ENCODE measurements at places on chromosomes 6 and 20.

GRCh38 chr20:25205277-25206062 is 10.0 kb downstream of the ENTPD6 start:
- no peak for DNase-seq

DNA sequence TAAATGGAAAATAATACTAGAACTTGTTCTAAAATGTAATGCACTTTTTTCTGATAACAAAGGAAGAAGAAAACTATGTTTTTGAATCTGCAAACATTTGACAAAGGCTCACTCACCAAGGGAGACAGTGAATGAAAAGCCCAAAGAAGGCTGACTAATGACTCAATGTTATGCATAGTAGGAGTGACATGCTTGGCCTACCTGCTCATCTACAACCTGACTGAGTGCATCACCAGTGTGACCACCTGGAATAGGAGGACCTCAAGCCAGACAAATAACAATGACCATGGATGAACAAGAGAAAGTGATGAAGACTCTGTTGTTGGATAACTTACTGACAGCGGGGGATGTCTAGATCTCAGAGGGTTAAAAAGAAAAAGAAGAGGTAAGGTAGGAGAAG is 157.2 kb downstream of the SIM1 start:
- no peak for DNase-seq

GRCh38 chr6:143187238-143187923 is 126.7 kb downstream of the AIG1 start:
- DNase-seq: no peak

DNA sequence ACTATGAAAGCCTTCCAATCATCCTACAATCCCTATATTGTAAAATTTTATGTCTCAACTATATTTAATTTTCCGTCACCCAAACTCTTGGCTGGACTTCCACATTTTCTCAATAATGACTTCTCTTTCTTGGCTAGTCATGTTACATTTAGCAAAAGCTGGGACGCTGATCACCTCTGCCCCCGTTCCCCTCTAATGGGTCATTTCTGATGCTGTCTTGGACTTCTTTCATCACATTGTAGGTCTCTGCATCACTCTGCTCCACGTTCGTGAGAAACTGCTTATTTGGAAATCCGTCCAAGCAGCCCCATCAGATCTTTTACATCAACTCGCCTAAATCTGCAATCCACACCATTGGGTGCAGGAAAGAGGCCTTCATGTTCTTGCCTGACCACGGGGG is 203.8 kb downstream of the MYLK4 start:
- DNase-seq: no peak

DNA sequence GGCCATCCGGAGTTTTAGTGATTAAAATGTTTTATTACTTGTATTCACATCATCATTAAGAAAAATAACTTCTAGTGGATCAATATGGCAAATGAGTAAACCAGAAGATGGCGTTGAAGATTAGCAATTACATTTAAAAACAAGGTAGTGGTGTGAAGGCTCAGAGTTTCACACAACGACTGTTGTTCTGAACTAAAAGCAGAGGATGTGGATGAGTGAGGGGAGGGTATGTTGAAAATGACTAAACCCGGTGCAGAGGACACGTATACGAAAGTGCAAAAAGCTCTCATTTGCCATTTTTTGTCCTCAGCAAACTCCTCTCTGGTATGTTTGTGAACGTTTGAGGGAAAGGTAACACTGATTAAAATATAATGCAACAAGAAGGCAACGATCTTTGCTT is 1.9 kb upstream of the IRF4 start:
- no peak for DNase-seq

DNA sequence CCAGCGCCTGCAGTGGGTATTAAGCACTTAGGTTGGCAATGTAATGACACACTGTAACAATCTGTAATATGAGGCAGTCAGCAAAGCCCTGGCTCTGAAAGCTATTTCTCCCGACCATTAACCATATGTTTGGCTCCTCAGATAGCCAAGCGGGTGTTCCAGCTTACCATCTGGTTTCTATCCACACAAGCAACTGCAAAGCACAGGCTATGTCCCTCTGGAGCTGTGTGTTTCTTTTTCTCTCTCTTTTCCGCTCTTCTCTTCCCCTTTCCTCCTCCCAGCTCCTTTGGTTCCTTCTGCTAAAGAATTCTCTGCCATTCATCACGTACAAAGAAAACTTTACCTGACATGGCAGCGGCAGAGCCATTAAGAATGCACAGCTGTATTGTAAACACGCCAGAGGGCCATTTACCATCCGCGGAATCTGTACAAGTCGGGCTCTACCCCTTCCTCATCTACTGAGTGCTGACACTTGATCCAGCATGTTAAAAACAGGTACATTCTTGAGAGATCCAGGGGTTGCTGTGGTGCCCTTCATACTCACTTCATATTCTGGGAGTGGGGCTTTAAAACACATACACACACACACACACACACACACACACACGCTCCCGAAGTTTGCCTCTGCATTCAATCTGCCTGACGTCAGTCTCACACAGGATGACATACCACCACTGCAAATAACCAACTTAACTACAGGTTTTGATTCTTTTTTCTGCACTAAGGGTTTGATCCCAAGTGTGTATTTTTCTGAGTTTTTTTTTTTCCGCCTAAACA is 77.2 kb downstream of the BACH2 start:
- peak; percentile 78 for DNase-seq

DNA sequence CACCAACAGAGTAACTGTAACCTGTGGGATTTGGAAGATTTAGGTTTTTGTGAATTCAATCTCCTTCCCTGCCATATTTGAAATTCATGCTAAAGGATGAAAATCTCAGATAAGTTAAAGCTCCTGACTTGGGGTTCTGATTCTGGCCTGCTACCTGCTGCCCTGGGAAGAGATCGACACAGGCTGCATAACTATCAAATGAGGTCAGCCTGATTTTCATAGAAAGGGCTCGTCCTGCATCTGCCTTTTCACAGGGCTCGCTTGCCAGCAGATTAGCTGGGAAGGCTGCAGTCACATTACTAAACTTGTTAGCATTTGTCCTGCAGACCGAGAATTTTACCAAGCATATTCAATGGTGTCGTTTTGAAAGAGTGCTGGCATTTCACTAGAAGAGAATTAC is 14.6 kb downstream of the GCLC start:
- no peak for DNase-seq

DNA sequence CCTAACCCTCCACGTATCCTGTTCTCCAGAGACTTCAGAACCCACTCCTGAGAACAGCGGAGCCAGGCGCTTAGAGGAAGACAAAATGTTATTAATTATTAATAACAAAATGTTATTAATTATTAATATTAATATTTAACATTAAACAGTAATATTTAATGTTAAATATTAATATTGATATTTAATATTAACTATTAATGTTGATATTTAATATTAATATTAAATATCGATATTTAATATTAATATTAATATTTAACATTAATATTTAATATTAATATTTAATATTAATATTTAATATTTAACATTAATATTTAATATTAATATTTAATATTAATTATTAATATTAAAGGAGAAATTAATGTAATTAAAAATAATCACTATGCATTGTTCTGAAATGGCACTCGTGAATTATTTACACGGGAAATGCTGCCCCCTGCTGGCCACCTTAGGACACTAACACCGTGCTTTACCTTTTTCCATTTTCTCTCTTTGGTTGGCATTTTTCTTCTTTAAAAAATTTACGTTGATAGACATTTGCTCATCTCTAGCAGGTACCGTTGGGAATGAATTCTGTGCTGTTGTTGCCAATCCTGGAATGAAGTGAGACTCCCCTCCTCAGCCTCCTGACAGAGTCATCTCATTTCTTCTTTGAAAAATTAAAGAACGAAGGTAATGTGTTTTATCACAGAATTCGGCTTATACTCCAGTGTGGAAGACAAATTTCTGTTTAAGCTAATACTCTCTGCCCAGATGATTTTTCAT is 7.5 kb upstream of the GGTLC1 start:
- peak; percentile 66 for DNase-seq

- no peak for DNase-seq
Measured at GRCh38 chr6:44622956-44623355, 235.4 kb downstream of the CDC5L start.

GRCh38 chr6:141728330-141728729 is 404.4 kb upstream of the GJE1 start:
- no peak for DNase-seq

DNA sequence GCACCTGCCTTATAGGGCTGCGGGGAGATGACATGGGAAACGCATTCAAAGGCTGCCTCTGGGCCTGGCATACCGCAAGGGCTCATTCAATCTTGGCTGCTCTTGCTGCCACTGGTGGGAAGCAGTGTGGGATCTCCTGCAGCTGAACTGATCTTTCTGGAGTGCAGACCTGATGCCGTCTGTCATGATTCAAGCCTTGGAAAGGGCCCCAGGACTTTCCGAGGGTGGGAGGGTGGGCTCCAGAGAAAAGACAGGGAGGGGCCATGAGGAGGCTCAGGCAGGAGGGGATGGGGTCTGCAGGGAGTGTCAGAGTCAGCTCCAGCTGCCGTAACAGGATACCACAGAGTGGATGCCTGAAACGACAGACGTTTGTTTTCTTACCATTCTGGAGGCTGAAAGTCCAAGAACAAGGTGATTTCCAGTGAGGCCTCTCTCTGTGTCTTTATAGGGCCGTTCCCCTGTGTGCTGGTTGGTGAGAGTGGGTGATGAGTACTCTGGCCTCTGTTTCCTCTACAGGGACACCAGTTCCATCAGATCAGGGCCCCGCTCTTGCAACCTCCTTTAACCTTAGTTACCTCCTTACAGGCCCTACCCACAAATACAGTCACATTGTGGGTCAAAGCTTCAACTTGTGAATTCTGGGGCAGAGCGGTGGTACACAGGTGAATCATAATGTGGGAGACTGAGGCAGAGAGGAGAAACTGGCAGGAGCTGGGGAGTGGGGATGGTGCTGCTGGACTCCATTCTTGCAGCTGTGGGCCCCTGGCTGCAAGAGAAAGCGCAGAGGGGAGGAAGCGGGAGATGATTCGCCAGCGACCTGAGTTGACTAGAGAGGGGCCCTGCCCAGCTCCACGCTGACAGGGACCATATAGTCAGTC is 148.4 kb downstream of the SYCP2 start:
- peak; percentile 51 for DNase-seq

DNA sequence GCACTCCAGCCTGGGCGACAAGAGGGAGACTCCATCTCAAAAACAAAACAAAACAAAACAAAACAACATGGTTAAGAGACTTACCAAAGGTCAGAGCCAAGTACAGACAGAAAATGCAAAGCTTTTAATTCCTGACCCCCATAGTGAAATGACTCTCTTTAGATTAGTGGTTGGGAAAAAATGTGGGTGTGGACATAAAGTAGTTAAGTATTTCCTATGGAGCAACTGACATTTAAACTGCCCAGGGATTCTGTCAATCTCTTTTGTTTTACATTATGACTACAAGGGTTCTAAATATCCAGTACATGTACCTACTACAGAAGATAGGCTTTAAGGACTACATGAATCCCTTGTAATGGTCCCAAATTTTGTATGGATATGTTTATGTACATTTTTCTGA is 75.1 kb downstream of the IRAK1BP1 start:
- no peak for DNase-seq

- peak; percentile 50 for DNase-seq
Measured at GRCh38 chr20:53157443-53158408, 185.6 kb downstream of the TSHZ2 start.

DNA sequence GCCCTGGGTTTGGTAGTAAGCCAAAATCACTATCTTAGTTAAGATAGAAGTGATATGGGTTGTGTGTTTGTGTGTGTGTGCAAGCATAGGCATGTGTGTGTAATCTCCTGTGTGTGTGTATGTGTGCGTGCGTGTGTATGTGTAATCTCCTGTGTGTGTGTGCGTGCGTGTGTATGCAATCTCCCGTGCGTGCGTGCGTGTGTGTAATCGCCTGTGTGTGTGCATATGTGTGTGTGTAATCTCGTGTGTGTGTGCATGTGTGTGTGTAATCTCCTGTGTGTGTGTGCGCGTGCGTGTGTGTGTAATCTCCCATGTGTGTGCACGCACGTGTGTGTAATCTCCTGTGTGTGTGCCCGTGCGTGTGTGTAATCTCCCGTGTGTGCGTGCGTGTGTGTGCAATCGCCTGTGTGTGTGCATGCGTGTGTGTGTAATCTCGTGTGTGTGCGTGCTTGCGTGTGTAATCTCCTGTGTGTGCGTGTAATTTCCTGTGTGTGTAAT is 219.3 kb upstream of the GGTLC1 start:
- no peak for DNase-seq

All from kidney (tissue), 22 donors.